ENCODE measurements at places on chromosomes 5 and 9. TPM values are rescaled to one million over a fixed set of nuclear protein-coding genes. Genes with fewer than 3 reads are reported as not detected.

- DNase-seq: no peak
Measured at GRCh38 chr9:20551236-20551635, 71.1 kb downstream of the MLLT3 start.

GRCh38 chr5:35404701-35405100 is 174.4 kb upstream of the PRLR start:
- no peak for DNase-seq

DNA sequence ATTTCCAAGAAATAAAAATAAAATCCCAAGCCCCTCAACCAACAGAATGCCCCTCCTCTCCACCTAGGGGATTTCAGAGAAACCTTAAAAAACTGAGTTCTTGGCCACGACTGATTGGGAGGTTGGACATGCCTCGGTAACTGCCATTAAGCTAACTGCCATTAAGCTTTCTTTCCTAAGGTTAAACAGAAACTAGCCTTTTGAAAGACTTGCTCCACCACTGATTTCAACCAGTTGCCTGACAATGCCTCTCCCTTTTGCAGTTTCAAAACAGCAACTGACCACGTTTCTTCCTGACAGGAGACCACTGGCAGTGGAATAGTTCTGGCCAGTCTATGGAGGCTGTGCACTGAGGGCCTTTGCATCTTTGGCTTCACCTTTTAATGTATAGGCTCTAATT is 39.3 kb upstream of the TRPC7 start:
- DNase-seq: no peak

Gene HEMGN
- not detected for total RNA-seq

Gene GFPT2
- 18.8 TPM for total RNA-seq

Gene MCTP1
- 1.4 TPM for total RNA-seq

- no peak for DNase-seq
Measured at GRCh38 chr9:94927762-94928670, 201.5 kb downstream of the AOPEP start.

- DNase-seq: no peak
Measured at GRCh38 chr9:134358662-134359319, 32.5 kb downstream of the RXRA start.

DNA sequence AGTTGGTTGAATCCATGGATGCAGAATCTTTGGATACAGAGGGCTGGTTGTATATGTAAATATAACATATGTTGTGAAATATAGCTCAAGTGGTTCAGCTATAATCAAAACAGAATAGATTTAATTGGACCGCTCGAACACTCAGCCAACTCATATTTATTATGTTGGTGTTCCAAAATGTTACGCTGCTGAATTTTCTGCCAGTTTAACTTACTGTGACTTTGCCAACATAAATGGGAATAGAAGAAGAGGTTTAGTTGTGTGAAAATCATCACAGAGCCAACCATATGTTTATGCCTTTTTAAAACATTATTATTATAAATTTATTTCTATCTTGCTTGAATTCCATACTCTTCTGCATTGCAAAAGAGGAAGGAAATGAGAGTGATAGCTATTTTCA is 178.2 kb upstream of the FBXL7 start:
- DNase-seq: no peak

DNA sequence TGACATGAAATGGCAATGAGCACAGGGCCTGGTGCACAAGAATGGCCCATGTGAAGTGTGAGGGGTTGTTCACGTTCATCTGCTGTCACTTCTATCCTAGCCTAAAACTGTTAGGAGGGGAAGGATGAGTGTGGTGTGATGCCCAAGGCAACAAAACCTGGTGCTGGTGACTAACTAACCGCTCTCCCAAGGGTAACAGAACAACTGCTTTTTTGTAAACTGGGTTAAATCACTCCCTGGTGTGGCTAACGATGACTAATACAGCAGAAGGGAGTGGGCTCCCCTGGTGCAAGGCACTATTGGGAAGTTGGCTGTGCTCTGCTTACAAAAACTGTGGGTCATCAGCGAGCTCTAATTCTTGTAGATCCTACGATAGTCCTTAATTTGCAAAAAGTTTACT is 103.2 kb upstream of the VCAN start:
- DNase-seq: no peak

Gene C1QTNF3
- 2.6 TPM for total RNA-seq

Gene AJM1
- 7.5 TPM for total RNA-seq

GRCh38 chr5:41368158-41368557 is 142.2 kb downstream of the PLCXD3 start:
- no peak for DNase-seq

DNA sequence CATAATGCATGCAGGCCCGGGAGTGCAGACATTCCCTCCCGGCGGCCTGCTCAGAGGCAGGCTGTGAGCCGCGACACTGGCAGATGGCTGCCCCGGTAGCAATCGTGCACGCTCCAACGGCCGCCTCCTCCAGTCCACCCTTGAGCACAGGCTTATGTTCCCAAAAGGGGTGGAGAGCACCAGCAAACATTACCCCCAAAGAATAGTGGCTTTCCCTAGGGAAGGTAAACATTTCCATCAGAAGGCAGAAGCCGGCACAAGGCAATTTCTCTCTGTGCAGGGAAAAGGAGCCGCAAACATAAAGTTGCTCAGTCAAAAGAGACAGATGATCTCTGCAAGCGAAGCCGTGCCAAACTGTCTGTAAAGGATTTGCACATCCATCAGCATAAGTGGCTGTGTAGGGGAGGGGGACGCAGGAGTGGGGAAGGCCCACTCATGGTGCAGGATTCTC is 92.5 kb downstream of the SIL1 start:
- DNase-seq: no peak

DNA sequence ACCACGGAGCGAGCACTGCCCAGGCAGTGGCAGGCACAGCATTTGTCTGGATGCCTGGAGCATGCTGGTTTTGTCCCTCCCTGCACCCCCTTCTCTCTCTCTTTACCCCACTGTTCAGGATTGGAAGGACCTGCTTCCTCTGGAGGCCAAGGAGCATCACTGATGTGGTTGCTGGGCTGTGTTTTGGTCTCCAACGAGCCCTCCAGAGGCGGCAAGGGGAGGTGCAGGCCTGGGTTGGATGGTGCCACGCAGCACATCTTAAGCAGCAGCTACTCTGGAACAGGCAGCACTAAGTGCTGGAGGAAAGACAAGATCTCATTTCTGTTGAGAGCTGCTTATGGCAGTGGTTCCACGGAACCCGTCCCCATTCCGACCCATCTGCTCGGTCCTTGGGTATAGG is 139.6 kb downstream of the CMYA5 start:
- DNase-seq: no peak

- DNase-seq: no peak
Measured at GRCh38 chr9:114662081-114662989, 4.7 kb upstream of the TEX53 start.

Gene DCTN3
- total RNA-seq: 79.5 TPM

GRCh38 chr5:180046656-180047055 is 24.9 kb downstream of the RNF130 start:
- DNase-seq: no peak

Gene NME5
- 2.0 TPM for total RNA-seq

All from chondrocyte (in vitro differentiated cells).